Stimulated activated CD4-positive, alpha-beta T cell treated with anti-CD3 and anti-CD28 coated beads, TNF-alpha, amount 100 ng/mL, for 4 hours (primary cell): ENCODE measurements at places on chromosomes 5 and 9.

DNA sequence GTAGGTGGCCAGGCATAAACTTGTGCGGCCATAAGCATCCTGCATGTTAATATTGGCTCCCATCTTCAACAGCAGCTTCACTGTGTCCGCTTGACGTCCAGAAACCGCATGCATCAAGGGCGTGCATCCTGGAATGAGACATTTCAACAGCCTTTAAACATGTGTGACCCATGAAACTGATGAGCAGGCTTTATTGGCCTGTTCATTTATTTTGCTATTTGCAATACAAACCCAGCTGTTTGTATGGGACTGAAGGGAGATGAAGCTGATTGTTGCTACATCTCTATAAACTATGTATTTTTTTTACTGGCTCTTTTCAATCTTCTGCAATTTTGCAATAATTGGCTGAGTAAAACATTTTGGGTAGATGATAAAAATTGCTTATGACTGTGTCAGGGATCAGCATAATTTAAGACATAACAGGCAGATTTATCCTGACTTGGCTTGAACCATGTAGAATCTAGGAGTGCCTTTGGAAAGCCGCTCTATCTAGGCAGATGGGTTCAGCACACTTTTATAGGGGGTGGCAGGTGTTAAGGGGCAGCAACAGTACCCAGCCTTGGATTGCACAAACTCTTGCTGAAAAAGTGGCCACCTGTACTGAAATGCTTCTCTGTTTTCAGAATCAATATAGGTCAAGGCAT, 56.9 kb downstream of the ANKRD55 start:
- no peak for DNase-seq

DNA sequence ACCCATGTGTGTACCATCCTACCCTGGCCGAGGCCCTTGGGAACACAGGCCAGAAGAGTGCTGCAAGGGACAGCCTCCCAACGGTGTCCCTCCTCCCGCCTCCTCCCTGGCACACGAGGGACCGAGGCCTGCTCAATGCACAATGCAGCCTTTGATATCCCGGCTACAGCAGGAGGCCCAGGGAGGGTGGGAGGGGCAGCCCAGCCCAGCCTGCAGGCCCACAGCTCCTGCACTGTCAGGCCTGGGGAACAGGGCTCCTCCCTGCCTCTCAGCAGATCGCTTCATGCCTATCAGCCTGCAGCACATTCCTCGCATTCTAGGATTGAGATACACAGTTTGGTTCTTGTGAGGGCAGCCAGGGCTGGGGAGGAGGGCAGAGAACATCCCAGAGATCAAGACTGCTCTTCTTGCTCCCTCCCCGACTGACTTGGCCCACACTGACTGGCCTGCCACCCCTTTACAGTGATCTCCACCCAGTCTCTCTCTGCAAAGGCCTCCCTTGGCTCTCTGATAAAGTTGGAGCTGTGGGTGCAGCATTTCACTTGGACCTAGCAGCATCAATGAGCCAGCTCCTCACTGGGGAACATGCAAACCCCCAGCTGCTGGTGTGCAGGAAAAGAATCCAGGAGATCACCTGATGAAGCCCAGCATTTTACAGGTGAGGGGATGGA, at the start of gene SH3TC2:
SH3TC2 (minus strand) TSS at position 46 of the 671 bp plus-strand sequence; CDS start at position 6, 40 bp downstream.
- DNase-seq = no peak

- DNase-seq = no peak
Observed at GRCh38 chr9:3477236-3477834, 48.5 kb downstream of the RFX3 start.

DNA sequence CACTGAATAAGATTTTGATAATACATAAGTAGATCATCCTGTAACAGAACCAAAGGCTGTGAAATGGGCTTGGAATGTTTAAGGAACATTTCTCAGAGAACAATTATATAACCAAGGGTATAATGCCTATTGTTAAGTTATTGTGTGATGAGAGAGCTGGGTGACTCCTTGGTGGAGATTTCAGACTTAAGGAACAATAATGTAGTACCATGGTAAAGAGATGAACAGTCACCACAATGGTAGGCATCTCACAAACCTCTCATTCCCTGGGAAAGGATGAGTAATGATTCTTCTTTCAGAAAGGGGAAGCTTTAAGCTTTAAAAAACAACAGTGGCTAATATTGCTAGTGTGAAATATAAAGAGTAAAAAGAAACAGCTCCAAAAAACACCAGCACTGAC, 147.4 kb downstream of the TRIM36 start:
- DNase-seq = no peak

GRCh38 chr5:176774216-176775171, 35.9 kb upstream of the UNC5A start:
- DNase-seq = no peak

GRCh38 chr9:68730570-68731235, 25.7 kb downstream of the PIP5K1B start:
- DNase-seq = no peak

GRCh38 chr9:123425261-123425821, 69.3 kb downstream of the CRB2 start:
- DNase-seq = no peak

DNA sequence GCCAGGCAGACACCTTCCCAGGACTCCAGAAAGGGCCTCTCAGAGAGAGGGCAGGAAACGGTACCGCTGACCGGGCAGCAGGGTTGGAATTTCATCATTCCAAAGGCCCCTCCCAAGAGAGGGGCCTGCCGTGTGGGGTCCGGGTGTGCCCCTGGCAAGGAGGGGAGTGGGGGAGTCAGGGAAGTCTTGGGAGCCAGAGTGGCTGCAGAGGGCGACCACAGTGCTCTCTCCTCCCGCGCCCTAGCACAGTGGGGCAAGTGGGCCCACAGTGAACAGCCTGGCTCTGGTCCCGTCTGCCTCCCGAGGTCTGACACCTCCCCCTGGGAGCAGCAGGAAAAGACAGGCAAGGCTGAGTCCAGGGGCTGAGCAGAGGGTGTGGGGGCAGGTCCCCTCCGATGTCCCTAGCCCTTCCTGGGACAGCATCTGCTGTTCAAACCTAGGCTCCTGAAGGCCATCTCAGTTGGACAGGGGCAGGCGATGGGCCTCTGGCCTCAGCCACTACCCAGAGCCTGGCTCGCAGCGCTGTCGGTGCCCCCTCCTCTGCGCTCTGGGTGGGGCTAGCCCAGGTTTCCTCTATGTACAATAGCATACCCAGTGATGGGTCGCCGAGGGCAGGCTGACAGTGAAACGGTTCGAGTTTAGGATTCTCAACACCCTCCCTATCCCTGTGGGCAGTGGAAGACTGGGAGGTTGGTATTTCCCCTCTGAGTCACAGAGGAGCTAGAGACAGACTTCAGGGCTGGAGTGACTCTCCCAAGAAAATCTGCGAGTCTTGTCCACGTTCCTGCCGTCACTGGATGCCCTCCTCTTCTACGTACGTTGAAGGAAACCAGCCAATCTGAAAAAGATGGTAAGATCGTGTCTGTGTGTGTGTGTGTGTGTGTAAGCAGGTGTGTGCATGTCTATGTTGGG, 25.4 kb upstream of the SARDH start:
- DNase-seq = no peak

- no peak for DNase-seq
Observed at GRCh38 chr5:149852641-149853330, 91.8 kb downstream of the PDE6A start.

DNA sequence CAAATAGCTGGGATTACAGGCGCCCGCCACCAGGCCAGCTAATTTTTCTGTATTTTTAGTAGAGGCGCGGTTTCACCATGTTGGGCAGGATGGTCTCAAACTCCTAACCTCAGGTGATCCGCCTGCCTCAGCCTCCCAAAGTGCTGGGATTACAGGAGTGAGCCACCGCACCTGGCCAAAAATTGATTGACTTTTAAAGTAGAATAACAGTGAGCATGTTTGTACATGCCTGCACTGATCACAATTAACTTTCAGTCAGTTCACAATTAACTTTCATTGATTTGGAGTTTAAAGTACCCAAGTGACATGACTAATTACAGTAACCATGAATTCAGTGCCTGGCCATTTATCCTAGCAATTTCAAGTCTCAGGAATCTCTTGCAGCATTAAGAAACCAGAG, 61.3 kb downstream of the ANKH start:
- no peak for DNase-seq

DNA sequence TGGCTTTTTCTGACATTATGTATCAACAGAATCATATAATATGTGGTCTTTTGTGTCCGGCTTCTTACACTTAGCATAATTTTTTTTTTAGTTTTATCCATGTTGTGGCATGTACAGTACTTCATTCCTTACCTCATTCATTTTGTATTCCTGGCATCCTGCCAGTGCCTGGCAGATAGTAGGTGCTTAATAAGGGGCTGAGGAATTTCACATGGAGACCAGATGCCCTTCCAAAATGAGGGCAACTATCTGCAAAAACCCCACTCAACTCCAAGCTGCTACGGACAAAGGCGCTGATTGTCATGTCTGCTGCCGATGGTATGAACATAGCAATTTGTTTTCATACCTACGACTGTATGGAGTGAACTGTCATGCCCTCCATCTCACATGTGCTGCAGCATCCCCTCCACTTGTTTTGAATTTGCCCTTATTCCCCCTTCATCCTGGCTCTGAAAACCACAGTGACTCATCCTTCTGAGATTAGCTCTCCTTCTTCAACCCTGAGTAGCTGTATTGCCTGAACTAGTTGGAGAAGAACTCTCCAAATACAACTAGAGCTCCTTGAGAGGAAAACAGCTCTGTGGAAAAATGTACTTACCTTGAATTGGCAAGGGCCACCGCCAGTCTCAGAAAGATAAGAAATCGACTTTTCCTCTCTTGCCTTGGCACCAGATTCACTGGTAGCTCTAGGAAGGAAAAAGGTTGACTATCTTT, 41.3 kb upstream of the FOXE1 start:
- no peak for DNase-seq

DNA sequence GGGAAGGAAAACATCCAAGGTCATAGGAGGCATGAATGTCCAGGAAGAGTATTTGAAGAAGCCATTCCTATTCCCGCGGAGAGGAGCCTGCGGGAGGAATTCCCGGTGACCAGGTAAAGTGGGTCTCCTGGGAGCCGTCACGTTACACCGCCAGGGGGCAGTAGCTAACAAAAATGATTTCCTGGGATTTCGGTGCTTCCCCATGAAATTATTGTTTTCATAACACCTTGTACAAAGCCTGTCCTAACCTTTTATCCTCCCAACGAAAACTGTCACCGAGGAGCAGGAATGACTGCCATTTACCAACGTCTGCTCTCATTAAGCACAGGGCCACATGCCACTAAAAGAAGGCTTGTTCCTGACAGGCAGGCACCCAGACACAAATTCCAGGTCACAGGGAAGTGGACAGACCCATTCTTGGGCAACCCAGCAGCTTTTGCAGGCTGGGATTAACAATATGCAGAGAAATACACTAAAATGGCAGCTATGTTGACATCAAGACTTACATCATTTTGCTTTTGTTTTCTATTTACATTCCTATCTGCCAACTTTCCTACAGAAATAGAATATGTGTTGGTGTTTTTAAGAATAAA, 41.2 kb upstream of the CTSL start:
- no peak for DNase-seq

DNA sequence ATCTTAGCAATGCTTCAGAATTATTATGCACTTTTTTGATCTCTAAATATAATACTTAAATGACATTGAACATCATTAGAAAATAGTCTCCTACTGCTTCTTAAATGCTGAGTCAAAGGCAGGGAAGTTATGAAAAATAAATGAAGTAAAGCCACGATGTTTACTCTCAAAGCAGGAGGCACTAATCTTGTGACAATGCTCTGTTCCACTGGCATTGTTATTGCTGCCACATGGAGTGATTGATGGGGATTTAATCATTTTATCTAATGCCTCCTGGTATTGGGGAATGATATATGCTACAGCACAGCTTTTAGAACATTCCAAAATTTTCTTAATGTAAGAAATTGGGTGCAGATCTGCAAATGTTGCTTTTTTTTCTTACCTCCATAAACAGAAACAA, 1655.4 kb upstream of the NUDT12 start:
- no peak for DNase-seq

DNA sequence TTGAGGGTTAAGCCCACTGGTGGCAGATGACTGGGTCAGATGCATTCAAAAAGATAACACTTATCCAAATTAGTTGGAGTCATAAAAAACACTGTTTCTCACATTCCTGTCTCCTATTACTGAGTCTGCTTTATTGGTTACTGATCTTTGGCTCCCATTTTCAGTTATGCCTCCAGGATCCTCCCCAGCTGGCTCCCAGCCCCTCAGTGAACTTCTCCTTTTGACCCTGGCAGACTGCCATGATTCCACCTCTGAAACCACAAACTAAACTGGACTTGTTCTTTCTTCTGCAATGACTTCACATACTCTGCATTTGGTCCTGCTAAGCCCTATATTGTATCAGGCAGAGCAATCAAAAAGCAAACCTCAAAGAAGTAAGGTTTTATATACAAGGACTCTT, 860.8 kb upstream of the DMAC1 start:
- no peak for DNase-seq

- no peak for DNase-seq
Observed at GRCh38 chr5:76341651-76342334, 61.3 kb upstream of the IQGAP2 start.

- no peak for DNase-seq
Observed at GRCh38 chr5:125575171-125575890, 828.9 kb upstream of the ZNF608 start.

- DNase-seq = no peak
Observed at GRCh38 chr9:22307013-22307711, 139.5 kb upstream of the DMRTA1 start.

- DNase-seq = no peak
Observed at GRCh38 chr9:120348951-120349429, 231.0 kb downstream of the CDK5RAP2 start.

DNA sequence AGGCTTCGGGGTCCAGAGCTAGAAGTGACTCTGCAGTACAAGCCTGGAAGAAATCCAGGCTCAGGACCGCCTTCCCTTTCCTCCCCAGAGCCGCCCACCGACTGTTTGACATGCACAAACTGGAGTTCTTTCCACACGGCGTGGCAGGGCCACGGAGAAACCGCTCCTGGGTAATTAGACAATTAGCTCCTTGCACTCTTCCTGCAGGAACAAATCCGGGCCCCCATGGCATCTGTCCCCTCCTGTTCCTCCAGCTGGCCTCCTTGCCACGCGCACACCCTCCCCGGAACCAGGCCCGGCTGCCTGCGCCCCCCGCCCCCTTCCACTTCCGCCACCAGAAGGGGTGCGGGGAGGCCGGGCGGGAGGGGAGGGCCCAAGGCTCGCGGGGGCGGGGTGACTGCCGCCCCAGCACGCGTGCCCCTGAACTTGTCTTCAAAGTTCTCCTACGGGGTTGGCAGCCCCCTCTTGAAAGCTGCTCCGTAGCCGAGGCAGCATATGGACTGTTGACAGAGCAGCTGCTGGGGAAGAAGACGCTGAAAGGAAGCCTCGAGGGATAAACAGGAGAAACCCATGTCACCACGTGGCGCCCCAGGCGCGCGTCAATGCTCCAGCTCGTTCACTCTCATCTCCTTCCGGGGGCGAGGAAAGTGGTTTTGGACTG, 74.3 kb downstream of the SEC61B start:
- DNase-seq = peak; percentile 17

DNA sequence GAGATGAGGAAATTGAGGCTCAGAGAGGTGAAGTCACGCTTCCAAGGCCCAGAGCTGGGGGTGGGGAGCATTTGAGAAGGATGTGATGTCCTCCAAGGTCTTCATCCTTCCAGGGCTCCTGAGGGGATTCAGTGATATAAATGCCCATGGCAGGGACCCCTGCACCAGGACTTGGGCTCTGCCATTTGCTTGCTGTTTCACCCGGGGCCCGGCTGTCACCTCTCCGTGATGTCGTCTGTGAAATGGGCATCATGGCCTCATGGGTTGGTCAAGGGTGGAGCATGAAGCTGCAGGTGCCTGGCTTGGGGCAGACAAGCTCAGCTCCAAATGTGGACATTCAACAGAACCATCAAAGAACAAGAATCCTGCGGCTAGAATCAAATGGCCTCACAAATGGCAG, 253.1 kb downstream of the PBX3 start:
- DNase-seq = no peak

GRCh38 chr5:160054831-160055230, 45.9 kb downstream of the TTC1 start:
- DNase-seq = no peak

GRCh38 chr5:68884883-68885282, 208.9 kb upstream of the SLC30A5 start:
- DNase-seq = no peak
